ENCODE measurements at places on chromosomes 16 and 17.

DNA sequence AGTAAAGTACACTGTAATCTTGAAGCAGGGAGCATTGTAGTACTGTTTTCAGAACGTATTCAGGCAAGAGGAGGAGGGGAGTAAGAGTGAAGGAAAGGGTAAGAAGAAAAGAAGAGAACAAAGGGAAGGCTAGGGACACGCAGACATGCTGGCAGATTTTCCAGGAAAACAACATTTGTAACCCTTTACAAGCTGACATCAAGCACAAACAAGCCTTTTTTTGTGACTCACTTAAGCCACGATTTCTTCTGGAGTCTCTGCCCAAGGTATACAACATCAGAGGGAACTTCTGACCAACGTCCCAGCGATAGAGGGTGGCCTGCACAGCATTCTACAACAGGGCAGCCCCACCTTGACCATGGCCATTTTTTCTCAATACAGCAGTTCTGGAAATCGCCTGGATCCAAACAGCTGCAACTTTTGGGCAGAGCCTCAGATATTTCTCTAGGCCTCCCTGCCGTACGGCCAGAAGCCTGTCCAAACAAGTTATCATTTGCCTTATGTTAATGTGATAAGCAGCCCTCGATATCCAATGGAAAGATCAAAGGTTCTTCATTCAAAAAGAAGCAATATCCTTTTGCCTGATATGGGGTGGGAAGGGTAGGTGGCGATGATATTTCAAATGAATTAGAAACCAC is 247.3 kb downstream of the ZFHX3 start:
- no peak for DNase-seq

DNA sequence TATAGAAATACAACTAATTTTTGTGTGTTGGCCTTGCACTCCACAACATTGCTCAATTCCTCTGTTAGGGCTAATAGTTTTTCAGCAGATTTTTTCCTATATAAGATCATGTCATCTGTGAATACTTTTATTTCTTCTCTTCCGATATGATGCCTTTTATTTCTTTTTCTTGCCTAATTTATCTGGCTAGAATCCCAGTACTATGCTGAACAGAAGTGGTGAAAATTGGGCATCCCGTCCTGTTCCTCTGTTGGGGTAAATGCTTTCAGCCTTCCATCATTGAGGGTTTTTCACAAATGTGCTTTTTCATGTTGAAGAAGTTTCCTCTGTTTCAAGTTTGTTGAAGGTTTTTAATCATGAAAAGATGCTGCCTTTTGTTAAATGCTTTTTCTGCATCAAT is 22.7 kb upstream of the TNFRSF13B start:
- DNase-seq: no peak

- DNase-seq: no peak
Observed at GRCh38 chr17:34203018-34203638, 52.0 kb upstream of the CCL2 start.

GRCh38 chr17:76179496-76180467 is 38.7 kb upstream of the FOXJ1 start:
- no peak for DNase-seq

- no peak for DNase-seq
Observed at GRCh38 chr16:54806378-54806777, 124.3 kb upstream of the IRX5 start.

DNA sequence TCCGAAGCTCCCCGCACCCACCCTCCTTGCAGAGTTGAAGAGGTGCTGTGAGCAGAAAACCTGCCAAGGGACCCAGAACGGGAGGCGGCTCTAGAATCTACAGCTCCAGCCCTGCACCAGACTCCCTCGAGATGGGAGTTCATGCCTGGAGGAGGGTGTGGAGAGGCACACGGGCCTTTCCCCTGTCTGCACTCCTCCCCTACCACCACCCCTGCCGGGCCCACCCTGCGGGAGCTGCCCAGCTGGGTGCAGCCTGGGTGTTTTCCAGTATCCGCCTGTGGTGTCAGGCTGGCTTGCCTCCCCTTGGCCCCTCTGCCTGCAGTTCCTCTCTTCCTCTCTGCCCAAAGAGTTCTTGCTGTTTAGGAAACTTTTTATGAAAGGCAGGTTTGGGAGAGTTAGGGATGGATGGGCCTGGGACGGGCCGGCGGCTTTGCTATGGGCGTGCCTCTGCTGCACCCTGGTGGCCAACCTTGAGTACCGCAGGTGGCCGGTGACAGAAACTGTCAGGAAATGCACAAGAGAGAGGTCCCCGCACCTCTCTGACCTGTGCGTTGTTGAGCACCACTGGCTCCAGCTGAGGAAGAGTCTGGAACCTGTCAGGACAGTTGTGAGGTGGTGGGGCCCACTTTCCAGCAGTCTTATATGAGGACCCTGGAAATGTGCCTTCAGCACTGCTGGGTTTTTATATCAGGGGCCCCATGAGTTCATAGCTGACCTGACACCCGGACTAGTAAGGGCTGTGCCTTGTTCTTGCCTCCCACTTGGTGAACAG is 354.1 kb downstream of the SEC14L1 start:
- no peak for DNase-seq

- no peak for DNase-seq
Observed at GRCh38 chr17:1592751-1593629, 30.4 kb upstream of the PITPNA start.

DNA sequence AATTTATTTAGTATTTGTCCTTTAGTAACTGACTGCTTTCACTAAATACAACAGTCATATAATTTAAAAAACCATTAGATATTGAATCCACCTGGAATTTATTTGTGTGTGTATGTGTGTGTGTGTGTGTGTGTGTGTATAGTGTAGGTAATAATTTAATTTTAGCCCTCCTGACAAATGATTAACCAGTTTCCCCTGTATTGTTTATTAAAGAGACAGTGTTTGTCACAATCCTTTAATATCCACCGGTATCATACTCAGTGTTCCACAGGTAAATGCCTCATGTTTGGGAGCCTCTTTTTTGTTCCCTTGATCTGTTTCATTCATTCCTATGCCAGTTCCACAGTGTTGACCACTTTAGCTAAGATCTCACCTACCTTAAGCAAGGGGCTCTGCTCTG is 134.6 kb upstream of the IRX3 start:
- no peak for DNase-seq

DNA sequence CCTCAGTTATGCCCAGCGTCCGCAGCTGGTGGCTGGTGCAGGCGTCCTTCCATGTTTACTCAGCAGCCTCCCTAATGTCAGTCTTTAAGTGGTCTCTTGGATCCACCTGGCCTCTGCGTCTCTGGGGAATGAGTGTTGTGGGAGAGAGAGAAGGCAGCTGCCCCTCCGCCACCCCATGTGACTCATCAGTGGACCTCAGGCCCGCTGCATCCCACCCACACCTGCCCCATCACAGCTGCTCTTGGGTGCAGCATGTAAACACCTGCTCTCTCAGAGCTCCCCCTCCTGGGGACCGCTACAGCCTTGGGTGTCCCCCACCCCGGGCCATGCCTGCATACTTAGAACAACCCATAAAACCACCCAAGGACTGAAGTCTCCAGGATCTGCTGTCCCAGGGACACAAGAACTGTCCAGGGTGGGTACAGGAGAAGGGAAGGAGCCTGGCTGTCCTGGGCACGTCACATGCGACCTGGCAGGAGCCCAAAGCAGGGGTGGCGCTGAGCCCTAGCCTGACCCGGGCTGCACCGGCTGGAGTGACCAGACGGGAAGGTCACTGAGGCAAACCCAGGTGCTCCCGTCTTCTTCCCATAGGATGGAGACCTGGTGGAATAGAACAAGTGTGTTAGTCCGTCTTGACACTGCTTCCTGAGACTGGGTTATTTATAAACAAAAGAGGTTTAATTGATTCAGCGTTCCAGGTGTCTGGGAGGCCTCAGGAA is 4.2 kb downstream of the C16orf90 start:
- DNase-seq: no peak

DNA sequence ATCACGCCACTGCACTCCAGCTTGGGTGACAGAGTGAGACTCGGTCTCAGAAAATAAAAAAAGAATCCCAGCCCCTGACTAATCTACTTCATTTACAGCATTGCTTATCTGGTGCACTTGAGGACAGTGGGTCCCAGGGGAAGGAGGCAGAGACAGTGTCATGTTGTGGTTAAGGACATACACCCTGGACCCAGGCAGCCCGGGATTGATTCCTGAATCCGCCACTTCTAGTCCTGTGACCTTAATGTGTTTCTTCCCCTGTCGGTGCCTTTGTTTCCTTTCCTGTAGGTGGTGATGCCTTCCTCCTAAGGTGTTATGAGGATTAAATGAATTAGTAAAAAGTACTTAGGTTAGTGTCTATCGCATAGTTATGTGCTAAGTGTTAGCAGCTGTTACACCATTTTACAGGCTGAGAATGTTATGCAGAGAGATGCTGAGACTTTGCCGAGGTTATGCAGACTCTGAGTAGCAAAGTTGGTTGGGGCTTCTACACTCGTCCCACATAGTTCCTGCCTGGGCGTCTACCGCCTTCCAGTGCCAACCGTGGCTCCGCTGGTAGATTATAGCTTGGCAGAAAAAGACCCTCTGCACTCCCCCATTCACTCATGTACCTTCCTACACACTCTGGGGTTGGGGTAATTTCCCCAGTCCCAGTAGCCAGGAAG is 74.8 kb downstream of the RAB11FIP4 start:
- DNase-seq: no peak

- DNase-seq: no peak
Observed at GRCh38 chr16:85435286-85435685, 177.8 kb upstream of the GSE1 start.

GRCh38 chr16:19860166-19861041 is 24.2 kb downstream of the GPRC5B start:
- no peak for DNase-seq

- no peak for DNase-seq
Observed at GRCh38 chr17:65455972-65456343, 105.5 kb downstream of the AXIN2 start.

DNA sequence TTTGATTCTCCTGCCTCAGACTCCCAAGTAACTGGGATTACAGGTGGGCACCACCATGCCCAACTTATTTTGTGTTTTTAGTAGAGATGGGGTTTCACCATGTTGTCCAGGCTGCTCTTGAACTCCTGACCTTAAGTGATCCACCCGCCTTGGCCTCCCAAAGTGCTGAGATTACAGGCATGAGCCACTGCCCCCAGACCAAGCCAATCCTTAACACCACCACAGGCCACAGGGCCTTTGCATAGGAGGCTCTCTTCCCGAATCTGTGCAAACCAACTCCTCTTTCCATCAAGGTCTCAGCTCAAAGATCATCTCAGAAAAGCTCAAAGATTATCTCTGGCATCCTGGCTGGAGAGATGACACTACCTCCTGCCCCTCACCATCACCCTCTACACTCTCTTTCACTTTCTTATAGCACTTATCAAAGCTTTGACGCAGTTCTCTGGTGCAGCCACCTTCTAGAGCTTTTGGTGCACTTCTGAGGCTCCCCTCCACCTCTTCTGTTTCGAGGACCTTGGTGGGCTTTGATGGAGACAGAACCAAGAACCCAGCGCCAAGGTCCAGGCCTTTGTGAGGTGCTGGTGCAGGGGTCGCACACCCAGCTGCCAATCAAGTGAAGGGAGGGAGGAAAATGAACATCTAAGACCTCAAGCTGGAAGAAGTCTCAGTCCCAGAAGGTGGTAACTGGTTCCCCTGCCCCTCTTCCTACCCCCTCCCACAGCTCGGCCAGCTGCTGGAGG is 23.2 kb upstream of the PHB1 start:
- DNase-seq: no peak

DNA sequence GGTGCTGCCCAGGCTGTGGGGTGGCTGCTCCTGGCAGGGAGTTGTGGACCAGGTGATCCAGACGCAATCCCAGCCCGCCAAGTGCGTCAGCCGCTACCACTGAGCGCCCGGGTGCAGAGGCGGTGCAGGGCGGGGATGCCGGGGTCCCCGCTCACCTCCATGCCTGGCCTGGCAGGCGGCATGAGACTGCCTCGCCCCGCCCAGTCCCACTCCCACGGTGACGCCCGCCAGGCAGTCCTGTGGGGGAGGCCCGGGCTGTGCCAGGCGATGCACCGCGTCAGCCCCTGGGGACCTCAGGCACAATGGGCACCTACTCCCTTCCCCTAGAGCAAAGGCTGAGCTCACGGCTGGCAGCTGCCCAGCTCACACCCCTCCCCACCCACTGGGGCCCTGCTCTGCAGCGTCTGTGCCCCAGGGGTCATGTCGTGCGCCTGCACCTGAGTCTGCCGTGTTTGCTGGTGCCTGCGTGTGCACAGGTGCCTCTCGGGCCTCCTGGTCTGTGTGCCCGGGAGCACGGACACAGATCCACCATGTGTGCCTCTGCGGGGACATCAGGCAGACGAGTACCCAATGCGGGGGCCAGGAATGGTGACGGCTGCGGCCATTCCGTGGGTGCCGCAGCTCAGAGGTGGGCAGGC is 5.3 kb downstream of the RPUSD1 start:
- DNase-seq: no peak

DNA sequence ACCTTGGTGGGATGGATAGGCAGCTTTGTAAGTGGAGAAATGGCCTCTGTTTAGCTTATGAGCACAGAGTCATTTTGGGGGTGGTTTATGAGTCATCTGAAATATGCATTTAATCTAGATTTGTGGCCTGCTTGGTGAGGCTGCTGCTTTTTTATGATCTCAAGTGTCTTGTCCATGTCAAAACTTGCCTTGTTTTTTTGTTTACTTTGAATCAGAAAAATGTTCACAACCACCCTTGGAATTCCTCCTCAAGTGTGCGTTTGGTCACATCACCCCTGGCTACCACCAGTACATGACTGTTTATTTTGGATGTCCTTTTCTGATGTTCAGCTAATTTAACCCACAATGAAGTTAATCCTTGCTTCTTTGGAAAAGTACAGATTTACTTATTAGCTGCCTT is 64.6 kb downstream of the FTO start:
- DNase-seq: peak; percentile 88
